ENCODE measurements at places on chromosomes 16 and 17.

DNA sequence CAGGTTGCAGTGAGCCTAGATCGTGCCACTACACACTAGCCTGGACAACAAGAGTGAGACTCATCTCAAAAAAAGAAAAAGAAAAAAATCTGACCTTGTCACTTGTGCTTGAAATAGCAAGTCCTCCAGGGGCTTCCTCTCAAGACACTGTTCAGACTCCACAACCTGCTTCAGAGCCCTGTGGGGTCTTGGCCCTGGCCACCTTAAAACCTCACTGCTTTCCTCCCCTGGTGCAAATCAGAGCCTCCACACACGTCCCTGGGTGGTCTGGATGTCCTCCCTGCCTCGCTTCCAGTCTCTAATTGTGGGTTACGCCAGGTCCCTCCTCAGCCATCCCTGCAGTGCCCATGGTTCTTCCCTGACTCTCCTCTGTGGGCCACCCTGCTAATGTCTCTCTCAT lies 4.7 kb downstream of the ACD start:
- no peak for DNase-seq

DNA sequence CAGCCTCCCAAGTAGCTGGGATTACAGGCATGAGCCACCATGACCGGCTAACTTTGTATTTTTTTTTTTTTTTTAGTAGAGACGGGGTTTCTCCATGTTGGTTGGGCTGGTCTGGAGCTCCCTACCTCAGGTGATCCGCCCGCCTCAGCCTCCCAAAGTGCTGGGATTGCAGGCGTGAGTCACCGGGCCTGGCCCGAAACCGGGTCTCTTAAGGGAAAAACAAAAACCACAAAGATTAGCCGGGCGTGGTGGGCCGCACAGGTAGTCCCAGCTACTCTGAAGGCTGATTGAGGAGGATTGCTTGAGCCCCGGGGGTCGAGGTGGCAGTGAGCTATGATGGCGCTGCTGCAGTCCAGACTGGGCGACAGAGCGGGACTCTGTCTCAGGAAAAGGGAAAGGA lies 19.9 kb upstream of the RBL2 start:
- no peak for DNase-seq

DNA sequence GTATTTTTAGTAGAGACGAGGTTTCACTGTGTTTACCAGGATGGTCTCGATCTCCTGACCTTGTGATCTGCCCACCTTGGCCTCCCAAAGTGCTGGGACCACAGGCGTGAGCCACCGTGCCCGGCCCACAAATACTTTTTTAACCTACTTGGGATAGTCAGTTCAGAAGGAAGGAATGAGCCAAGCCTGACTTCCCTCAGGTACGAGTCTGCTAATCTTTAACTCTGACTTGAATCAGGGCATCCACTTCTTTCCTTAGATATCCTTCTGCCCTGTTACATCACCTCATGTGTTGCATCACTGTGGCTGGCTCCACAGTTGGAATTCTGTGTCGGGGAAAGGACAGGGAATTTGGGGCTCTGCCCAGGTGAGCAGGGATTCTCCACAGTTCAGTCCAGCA lies 120.8 kb downstream of the MSI2 start:
- DNase-seq = no peak

GRCh38 chr16:72985995-72986394 lies 61.9 kb downstream of the ZFHX3 start:
- DNase-seq = no peak

DNA sequence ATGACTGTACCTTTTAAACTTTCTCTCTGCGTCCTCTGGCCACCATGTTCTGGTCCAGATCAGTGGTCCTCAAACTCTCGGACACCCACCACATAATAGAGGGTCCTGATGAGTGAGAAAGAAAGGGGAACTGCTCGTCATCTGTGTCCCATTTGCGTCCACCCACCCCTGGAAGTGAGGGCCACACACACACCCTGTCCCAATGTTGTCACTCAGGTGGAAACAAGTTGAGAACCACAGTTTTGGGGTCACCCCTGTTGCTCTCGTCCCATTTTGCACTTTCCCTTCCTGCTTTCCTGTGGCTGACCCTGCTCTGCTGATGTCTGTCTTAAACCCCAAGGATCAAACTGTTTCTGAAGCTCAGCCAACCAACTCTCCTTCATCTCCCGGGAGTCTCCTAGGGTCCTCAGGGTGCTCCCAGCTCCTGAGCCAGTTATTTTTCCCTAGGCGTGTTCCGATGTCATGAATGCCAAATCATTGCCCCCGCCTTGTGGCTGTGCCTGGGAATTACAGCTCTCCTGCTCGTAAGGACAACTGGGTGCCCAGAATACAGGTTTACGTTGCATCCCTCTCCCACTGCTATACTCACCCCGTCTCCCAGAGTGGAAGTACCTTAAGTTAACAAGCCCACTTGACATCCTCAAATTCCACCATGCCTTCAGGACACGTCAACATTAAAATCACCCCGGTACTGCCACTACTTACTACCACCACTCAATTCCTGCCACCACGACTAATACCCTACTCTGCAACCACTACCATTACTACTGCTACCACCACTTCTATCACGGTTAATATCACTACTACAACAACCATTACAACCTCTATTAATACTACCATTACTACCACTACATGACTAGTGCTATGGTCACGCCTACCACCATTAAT lies 26.0 kb upstream of the HNF1B start:
- DNase-seq = no peak

DNA sequence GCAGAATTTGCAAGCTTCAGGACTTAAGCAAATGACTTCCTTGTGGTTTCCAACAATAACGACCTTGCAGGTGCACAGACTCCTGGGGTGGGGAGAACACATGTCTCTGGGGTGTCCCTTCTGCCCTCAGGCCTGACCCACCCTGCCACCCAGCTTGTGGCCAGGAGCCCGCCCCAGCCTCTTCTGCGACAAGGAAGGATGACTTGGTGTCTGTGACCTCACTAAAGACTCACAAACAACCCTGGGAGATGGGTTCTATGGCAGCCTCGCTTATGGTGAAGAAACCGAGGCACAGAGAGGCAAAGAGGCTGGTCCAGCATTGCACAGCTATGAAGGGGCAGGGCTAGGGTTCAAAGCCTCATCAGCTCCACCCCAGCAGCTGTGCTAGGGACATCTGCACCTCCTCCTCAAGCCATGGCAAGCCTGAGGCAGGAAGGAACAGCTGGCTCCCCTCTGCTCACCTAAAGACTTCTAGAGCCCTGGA lies 2.6 kb downstream of the ATP2A3 start:
- no peak for DNase-seq

GRCh38 chr16:80652441-80652840 lies 111.6 kb downstream of the DYNLRB2 start:
- DNase-seq = no peak

GRCh38 chr17:79913896-79914812 lies 74.9 kb upstream of the CBX4 start:
- DNase-seq = no peak

- DNase-seq = no peak
Observed at GRCh38 chr16:30925995-30926811, 2.8 kb downstream of the FBXL19 start.

GRCh38 chr17:66309793-66310192 lies 7.4 kb downstream of the PRKCA start:
- DNase-seq = no peak

GRCh38 chr16:79263425-79263824 lies 337.1 kb downstream of the MAF start:
- DNase-seq = no peak

- DNase-seq = no peak
Observed at GRCh38 chr16:17518441-17518840, 47.7 kb upstream of the XYLT1 start.

DNA sequence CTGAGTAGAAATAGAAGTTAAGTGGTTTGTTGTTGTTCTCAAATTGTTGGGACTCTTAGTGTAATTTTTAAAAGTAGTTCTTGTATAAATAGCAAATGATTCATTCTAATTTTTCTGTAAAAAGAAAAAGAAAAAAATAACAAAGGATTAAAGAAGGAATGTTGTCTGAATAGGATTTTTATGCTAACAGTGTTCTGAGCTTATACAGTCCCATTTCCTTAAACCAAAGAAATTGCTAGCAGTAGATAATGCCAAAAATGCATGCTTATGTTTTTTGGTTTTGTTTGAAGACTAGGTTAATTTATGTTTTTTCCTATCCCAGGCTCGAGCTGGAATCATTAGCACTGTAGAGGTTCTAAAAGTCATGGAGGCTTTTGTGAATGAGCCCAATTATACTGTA lies 44.7 kb upstream of the KPNB1 start:
- no peak for DNase-seq

Measured in hypothalamus (tissue), 51 donors.